Stimulated activated CD8-positive, alpha-beta memory T cell treated with anti-CD3 and anti-CD28 coated beads, Interleukin-4, amount 100 ng/mL, for 1 hour (primary cell): ENCODE measurements at places on chromosomes 3 and 15.
A peak's percentile ranks its signal among the peaks of the same experiment; 100 is the strongest.

GRCh38 chr15:74179983-74180880, 6.7 kb downstream of the ISLR start:
- no peak for DNase-seq

DNA sequence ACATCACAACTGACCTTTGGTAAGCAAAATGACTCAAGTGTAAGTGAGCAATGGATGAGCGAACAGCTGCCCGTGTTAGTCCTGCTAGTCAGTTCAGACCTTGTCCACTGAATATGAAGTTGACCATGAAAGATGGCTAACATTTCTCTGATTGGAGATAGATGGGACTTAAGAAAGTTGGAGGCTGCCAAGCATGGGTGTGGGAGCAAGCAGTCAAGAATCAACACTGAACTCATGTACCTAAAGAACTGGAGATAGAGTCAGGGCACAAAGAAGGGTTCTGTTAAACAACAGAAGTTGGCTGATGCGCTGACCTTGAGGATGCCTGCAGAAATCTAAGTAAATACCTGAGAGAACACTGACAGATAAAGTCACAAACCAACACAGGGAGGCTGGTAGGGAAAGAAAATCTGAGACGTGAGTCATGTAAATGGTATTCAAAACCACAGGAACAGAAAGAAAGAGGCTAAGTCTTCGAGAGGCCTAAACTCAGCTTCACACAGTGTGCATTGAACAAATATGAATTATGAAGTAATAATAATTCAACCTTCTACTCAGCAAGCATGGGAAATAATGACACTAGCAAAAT, 30.7 kb upstream of the ANPEP start:
- no peak for DNase-seq

DNA sequence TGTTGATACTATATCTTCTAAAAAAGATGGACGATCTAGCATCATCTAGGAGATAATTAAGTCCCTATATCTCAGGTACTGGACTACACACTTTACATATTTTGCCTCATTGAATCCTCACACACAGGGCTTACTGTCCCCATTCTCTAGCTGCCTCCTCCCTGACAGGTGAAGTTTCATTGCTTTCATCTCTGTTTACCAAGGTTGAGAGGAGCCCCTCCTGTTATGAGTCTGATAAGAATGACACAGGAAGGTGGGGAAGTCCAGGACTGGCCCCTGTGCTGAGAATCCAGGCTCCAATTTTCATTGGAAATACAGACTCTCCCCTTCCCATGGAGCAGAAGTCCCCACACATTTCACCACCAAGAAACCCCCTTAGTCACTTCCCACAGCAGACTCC, 105.2 kb downstream of the XXYLT1 start:
- DNase-seq = no peak

- no peak for DNase-seq
These were observed 52.5 kb upstream of the ATP2B2 start for GRCh38 chr3:10557781-10558373.

DNA sequence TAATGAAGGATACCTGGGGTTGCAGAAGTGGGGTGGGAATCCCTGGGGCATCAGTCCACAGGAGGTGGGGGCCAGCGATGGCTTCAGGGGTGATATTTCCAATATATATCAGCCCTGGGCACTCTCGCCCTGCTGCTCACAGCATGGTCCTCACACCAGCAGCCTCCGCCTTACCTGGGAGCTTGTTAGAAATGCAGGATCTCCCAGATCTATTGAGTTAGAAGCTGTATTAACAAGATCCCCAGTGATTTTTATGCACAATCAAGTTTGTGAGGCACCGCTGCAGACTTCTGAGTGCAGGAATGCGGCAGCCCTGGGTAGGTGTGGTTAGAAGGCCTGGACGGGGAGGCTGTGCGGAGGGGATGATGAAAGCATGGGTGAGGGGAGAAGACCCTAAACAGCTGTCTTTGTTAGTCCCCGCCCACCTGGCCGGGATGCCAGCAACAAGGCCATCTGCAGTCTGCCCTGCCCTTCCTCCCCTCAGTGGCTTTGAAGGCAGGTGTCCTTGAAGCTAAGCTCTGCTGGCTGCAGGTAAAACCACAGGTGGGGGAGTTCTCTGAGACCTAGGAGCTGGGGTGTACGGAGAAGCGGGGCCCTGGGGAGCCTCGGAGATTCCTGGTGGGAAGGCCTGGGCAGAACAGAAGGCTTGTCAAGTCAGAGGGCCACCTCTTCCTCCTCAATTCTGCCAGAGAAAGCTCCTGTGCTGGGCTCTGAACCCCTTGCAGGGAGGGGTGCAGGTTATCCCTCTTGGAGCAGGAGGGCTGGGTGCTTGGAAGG, 11.4 kb downstream of the FAM107A start:
- no peak for DNase-seq

- DNase-seq = no peak
These were observed 78.6 kb downstream of the MYLK start for GRCh38 chr3:123805504-123805903.

- DNase-seq = no peak
These were observed 8.0 kb downstream of the MUC13 start for GRCh38 chr3:124926426-124927101.

DNA sequence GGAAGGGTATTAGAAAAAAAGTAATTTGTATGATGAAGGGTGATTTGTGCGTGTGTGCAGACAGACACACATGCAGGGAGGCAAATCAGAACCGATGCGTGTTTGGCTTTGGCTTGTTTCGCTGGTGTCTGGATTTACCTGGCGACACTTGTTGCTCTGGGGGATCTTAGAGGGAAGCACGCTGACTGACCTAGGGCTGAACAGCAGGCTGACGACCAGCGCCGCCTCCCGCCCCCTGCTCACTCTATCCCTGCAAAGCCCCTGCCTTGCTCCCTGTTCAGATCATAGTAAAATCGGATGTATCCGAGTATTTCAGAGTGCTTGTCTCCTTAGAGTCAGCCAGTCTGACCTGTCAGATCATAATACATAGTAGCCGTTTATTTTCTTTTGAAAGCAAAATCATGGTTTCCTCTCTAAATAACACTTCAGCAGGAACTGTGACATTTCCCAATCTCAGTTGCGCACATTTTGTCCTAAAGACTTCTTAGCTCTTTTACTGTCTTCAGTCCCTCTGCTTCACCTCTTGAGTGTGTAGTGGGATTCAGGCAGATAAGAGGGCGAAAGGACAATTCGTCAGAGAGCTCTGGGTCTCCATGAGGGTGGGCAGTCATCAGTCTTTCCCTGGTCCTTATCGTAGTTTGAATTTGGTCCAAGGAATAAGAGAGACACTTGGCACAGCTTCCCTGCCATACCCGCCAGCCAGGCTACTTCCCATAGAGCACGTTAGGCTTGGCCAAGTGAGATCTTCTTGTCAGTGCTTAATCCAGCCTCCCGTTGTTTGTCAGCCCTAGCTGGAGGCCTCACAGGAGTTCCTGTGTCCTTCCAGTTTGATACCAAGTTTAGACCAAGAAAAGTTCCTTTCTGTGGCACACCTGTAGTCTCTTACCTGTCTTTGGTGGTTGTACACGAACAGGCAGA, 97.4 kb downstream of the PGPEP1L start:
- no peak for DNase-seq

DNA sequence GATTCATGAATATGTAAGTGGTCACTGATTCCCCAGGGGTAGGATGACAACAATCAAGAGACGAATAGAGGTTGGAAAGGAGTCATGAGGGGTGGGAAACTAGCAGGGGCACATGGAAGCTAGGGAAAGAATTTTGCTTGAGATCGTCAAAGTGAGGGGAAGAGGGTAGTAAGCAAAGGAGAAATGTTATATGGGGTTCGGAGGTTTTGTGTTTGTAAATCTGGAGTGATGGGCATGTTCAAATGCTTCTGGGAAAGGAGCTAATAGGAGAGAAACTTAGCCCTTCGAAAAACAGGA, 7.9 kb downstream of the RPL14 start:
- no peak for DNase-seq

DNA sequence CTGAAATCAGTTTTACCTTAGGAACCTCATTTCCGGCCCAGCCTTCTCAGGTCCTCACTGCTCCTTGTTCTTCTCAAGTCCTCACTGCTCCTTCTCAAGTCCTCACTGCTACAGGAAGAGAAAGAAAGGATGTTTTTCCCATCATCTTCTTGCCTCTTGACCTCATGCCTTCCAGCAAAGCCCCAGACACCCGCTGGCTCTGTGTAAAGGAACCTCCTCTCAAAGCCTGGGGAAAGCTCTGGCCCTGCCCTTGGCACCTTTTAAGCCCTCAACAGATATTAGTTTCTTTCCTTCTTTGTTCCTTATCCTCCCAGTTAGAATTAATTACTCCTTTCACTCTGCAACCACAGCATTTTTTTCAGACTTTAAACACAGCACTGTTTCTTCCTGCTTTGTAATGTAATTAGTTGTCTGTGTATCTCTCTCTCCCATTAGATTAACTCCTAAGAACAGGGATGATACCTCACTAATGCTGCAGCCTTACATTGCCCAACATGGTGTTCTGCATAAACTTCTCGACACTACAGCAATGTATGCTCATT, 4.0 kb upstream of the WDR49 start:
- no peak for DNase-seq

GRCh38 chr15:63351170-63351569, 30.5 kb downstream of the CA12 start:
- DNase-seq = no peak

DNA sequence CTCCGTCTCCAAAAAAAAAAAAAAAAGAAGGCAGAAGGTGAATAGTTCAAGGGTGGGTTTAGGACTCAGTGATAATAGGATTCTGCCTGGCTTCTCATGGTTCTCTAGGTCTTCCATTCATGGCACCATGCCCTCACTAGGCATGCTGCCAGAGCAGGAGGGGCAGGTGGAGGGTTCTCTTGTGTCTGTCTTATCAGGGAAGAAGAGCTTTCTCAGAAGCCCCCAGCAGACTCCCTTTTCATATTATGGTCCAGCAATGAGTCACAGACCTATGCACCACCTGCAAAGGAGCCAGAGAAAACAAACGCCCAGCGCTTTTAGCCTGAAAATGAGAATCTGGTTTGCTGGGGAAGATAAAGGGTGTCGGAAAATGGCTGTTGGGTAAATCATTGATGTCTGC, 3.0 kb downstream of the CCR2 start:
- no peak for DNase-seq

GRCh38 chr3:122642935-122643334, 37.7 kb upstream of the PARP14 start:
- no peak for DNase-seq

- DNase-seq = peak; percentile 5
These were observed 495 bp downstream of the CDC25A start for GRCh38 chr3:48187579-48188265.

DNA sequence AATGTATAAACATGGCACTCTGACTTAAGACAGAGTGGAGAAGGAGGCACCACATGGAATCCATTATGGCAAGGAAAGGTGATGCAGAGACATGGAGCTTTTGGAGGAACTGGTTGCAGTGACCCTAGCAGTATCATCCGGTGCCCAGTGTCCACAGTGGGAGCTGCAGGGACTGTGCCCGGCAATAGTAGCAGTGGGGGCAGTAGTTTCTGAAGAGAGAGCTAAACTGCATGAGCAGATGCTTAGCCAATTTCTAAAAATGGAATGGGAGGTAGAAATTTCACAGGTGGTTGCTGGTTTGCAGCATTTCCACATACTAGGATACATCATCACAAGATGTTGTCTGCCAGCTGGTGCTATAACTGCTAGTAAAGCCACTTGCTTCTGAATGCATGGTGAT, 7.8 kb upstream of the TM2D3 start:
- DNase-seq = no peak

DNA sequence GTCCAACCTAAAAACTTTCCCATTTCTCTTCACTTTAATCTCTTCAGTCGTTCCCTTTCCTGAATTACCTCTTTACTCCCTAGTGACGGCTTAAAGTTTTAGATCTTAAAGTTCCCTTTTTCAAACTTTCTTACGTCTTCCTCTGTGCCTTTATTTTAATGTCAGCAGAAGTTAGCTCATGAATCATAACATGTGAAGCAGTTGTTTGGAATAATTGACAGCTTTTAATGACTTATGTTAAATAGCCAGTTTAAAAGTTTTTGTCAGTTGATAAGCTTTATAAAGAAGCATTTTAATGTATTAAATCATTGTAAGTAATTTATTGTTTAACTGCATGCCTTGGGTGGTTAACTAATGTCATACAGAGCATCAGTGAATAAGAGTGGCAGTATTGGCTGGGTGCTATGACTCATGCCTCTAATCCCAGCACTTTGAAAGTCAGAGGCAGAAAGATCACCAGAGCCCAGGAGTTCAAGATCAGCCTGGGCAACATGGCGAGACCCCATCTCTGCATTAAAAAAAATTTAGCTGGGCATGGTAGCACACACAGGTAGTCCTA, 33.9 kb downstream of the PIK3CA start:
- no peak for DNase-seq

- no peak for DNase-seq
These were observed 4.3 kb downstream of the ZNF592 start for GRCh38 chr15:84752700-84753099.

DNA sequence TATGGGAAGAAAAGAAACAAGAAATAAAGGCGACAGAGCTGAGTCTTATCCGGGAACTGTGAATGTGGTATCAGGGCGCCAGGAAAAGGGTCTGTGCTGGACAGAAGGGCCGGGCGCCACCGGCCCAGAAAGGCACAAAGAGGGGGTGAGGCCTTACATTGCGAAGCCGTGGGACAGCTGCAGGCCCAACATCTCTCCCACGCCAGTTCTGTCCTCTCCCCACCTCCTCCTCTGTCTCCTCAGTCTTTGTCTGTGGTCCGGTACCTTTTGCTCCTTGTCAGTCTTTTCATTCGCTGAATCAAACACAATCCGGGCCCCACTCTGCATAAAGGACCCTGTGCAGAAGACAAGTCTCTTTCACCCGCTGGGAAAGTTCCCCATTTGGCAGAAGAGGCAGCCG, 81.8 kb downstream of the LRIG1 start:
- no peak for DNase-seq

DNA sequence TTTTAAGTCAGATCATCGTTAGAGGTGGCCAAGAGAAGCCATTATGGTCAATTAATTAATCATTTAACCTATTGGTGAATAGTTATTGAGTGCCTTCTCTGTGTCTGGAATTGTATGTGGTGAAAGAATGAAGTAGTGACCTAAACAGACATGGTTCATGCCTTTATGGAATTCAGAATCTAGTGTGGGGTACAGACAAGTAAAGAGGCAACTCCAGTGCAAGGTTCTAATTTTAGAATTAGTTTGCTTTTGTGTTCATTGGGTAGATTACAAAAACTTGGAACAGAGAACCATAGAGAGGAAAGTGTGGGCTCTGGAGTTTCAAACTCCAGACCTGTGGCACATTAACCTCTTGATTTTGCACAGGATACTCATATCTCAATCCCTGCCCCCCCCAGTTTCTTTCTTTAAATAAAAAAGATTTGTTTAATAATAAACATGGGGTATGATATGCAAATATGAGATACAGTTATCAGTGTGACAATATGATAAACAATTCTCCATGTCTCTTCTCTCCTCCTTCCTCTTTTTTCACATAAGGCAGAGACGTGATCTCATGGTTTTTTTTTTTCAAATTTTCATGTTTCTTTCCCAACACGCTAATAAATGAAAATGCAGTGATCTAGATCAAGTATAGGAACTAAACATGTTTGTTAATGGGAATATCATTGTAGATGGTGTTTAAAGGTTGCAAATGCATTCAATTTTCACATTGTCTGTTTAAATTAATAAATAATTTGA, 117.9 kb downstream of the MITF start:
- no peak for DNase-seq
